ENCODE measurements at places on chromosomes 16 and 17. TPM values are rescaled to one million over a fixed set of nuclear protein-coding genes. Genes with fewer than 3 reads are reported as not detected.

Gene MSRB1
- total RNA-seq, result 21.5 TPM

GRCh38 chr16:48121276-48121675 is 34.5 kb downstream of the ABCC12 start:
- H3K4me1 ChIP-seq, result peaks cover 56% of the 10 kb centered on the region
- no peak overlapping the region for H3K4me3 ChIP-seq
- H3K27me3 ChIP-seq, result no peaks in the 10 kb centered on the region
- DNase-seq, result no peak
- peaks cover 5% of the 10 kb centered on the region for H3K36me3 ChIP-seq
- peak overlapping the region; percentile 44 for H3K27ac ChIP-seq

DNA sequence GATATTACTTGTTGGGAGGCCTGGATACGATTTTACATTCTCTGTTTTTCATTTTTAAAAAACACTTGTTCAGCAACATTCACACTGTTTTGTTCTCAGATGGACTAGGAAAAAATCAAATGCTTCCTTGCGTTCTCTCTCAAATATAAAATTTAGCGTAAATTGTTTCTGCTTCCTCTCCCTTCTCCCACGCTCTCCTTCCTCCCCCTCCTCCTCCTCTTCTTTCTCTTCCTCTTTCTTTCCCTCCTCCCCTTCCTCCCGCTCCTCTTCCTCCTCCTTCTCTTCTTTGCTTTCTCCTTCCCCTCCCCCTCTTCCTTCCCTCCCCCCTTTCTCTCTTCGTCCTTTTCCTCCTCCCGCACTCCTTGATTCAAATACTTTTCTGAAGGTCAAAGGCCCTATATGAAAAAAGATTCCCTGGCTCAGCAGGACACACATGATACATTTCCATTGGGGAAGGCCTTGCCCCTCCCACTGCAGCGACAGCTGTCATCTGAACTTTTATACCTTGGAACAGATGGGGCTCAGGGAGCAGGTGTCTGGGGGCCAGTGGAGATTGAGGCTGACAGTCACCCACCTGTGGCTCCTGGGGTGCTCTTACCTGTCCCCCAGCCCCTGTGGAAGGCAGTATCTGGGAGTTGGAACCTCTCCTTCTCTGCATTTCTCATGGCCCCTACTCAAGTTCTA is 99.4 kb upstream of the SDK2 start:
- DNase-seq, result no peak
- H3K4me1 ChIP-seq, result no peaks in the 10 kb centered on the region
- peaks cover 4% of the 10 kb centered on the region for H3K27me3 ChIP-seq
- H3K36me3 ChIP-seq, result peaks cover 5% of the 10 kb centered on the region
- no peak overlapping the region for H3K4me3 ChIP-seq

Gene CLEC19A
- total RNA-seq, result not detected

DNA sequence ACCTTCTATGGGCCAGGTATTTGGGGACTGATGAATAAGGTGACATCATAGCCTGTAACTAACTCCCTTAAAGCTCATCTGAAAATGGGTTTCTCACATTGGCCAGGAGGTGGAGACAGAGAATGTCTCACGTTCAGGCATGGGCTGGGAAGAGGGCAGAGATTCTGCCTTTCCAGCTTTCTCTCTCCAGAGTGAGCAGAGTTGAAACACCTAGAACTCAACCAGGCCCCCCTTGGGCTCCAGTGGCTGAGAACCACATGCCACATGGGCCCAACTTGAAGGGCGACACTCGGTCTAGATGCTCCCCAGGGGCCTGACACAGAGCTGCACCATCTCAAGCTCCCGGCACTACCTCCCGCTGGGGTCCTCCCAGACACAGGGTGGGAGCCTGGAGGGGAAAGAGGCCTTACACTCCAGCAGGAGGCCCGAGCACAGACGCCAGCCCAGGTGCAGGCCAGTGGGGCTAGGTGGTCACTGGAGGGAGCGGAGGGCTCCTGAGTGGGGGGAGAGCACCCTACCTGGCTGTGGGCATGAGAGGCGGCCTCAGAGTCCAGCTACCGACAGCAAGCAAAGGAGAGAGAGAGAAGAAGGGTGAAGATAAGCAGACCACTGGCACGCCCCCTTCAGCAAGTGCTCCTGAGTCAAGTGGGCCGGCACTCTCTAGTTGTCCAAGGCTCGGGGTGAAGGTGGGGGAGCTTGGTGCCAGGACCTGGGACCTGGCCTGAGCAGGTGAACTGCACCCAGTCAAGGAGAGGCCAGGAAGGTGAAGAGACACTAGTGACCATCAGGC is 55.9 kb downstream of the MYO18A start:
- H3K4me1 ChIP-seq, result peaks cover 15% of the 10 kb centered on the region
- peaks cover 3% of the 10 kb centered on the region for H3K27me3 ChIP-seq

DNA sequence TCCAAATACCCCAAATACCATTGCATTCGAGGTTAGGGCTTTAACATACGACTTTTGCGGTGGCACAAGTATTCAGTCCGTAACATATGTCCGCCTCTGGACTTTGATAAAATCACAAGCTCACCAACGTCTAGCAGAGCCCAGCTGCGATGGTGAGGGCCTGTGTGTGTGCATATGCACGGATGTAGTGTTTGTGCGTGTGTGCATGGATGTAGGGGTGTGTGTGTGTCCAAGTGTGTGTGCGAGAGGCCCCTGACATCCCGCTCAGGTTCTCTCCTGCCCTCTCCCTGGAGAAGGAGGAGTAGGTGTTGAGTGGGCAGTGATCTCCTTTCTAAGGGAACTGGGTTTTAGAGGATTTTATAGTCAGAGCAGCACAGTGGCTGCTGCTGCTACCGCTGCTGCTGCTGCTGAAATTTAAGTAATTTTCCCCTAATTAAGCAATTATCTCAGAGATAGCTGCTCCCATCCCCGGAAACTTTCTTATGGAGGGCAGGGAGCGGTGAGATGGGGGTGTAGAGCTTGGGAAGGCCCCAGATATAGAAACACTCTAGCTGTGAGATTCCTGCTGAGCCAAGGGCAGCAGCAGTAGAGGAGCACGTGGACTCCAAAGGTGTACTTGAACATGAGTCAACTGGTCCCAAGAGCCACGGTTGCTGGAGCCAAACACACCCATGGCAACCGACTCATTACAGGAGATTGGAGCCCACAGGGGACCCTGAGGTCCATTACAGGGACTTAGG is 121.7 kb upstream of the SDK2 start:
- H3K27ac ChIP-seq, result no peak overlapping the region
- no peaks in the 10 kb centered on the region for H3K4me1 ChIP-seq
- H3K4me3 ChIP-seq, result no peak overlapping the region
- peaks cover 8% of the 10 kb centered on the region for H3K27me3 ChIP-seq
- peaks cover 12% of the 10 kb centered on the region for H3K36me3 ChIP-seq
